ENCODE measurements at places on chromosomes 1 and 21.

DNA sequence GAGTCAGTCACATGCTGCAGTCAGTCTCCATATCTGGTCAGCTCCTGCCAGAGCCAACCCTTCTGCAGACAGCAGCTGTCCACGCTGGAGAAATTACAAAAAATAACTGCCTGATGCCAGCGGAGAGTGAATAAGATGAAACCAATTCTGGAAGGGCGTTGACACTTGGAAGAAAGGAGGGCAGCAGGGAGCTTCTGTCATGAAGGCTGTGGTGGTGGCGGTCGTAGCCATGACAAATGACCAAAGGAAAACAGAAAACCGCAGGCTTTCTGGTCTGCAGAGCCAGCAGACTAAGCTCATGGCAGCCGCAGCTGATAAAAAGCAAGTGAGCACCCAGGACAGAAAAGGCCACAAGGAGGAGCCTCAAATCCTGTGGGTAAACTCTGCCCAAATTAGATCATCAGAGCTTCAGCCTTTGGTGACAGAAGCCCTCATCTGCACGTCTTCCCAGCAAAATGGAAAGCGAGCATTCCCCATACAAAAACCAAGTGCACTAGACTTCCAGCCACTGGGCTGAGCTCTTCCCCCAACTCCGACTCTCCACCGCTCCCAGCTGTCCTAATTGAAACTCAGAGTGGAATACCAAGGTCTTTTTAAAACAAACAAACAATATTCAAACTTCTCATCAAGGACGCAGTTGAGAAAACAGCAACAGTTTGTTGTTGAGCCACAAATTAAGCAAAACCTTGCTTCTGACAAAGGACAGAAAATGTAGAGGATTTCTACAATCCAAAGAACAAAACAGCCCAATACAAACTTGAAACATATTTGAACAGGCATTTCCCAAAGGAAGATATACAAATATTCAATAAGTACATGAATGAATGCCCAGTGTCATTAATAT, 28.7 kb downstream of the RSPH1 start:
- no peak for DNase-seq

GRCh38 chr1:198320759-198321158, 164.0 kb downstream of the NEK7 start:
- DNase-seq: no peak

GRCh38 chr1:143694085-143694484, 277.7 kb downstream of the FAM72C start:
- DNase-seq: no peak

GRCh38 chr1:178127482-178128191, 33.7 kb downstream of the RASAL2 start:
- no peak for DNase-seq

- no peak for DNase-seq
Observed at GRCh38 chr1:151924691-151925587, 15.6 kb upstream of the THEM4 start.

GRCh38 chr21:28592205-28592865, 400.3 kb downstream of the LTN1 start:
- no peak for DNase-seq

DNA sequence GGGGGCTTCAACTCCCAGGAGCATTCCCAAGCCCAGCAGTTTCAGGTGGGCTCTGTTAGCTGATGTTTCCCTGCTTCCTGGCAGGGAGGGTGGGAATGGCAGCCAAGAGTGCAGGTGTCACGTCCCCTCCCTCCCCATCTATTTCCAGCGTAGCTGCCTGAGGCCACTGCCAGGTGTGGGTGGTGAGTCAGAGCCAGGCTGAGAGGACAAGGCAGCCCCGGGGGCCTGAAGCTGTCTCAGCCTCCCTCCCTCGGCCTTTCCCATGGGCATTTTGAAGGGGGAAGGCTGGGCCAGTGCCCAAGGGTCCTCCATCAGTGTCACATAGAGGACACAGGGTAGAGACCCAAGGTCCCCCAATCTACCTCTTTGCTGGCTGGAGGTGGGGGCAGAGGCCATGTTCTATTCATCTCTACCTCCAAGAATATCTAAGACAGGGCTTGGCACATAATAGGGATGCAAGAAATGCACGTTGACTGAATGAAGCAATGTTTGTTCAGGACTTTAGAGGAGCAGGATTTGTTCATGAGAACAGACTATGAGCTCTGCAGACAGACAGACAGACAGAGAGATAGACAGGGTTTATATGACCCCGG, 34.4 kb upstream of the ID3 start:
- no peak for DNase-seq

GRCh38 chr1:151475175-151475574, 15.9 kb upstream of the POGZ start:
- no peak for DNase-seq

Data from left renal cortex interstitium (tissue), 4 donors.